ENCODE measurements at places on chromosomes 16 and 17. TPM values are rescaled to one million over a fixed set of nuclear protein-coding genes. Genes with fewer than 3 reads are reported as not detected.

Gene MMP28
- 1.8 TPM for total RNA-seq

Gene FZD2
- total RNA-seq = 15.9 TPM

Gene ATP2A3
- total RNA-seq = 1.8 TPM

Gene PDE6G
- not detected for total RNA-seq

Gene SLC52A1
- total RNA-seq = not detected

Gene DPEP3
- total RNA-seq = not detected

Gene KREMEN2
- not detected for total RNA-seq

Gene PLEKHH3
- 14.7 TPM for total RNA-seq

Gene AP2B1
- 93.1 TPM for total RNA-seq

Gene TBC1D3L
- total RNA-seq = not detected

Gene CCL13
- total RNA-seq = not detected

Gene GNGT2
- total RNA-seq = not detected

Gene OR2C1
- total RNA-seq = not detected

Gene SYCE1L
- total RNA-seq = not detected

Gene OTOP3
- total RNA-seq = not detected

Gene NUP88
- total RNA-seq = 62.2 TPM

Gene C16orf46
- total RNA-seq = 2.2 TPM

Gene GLOD4
- 43.3 TPM for total RNA-seq

Gene TBC1D26
- under 0.01 TPM for total RNA-seq

Gene ESRP2
- under 0.01 TPM for total RNA-seq

Gene SPNS3
- total RNA-seq = not detected

Gene GH2
- total RNA-seq = not detected

Gene ANKS3
- 39.4 TPM for total RNA-seq

Gene RHBDL1
- total RNA-seq = 0.88 TPM
